NCI-H2081 (cell line): ENCODE measurements at places on chromosomes 7 and 10.

- no peak for DNase-seq
Measured at GRCh38 chr10:47339186-47339735, 8.9 kb upstream of the RBP3 start.

- no peak for DNase-seq
Measured at GRCh38 chr7:1639071-1639470, 31.0 kb upstream of the ELFN1 start.

DNA sequence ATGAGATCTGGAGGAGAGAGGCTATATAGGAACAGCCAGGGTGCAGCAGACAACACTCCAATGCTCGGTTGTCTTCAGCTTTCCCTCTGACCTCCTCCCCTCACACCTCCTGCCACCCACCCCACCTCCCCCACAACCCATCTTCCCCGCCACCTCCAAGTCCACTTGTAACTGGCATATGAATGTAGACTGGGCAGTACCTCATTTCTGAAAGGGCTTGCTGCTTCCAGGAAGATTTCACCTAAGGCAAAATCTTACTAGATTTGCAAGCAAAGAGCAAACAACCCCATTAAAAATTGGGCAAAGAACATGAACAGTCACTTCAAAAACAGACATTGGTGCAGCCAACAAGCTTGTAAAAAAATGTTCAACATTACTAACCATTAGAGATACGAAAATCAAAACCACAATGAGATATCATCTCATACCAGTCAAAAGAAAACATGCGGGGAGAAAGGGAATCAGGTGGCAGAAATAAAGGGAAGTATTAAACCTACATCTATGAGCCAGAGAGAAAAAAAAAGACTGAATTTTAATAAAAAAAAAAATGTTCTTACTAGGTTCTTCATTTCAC is 164.6 kb upstream of the C1GALT1 start:
- no peak for DNase-seq

DNA sequence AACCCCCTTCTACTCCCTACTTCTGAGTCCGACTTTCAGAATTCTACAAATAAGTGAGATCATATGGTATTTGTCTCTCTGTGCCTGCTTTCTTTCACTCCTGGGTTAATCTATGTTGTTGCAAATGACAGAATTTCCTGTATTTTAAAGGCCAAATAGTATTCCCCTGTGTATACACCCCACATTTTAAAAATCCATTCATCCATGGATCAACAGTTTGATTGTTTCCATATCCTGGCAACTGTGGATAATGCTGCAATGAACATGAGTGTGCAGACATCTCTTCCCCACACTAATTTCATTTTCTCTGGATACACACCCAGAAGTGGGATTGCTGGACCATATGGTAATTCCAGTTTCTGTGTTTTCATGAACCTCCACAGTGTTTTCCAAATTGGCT is 225.8 kb upstream of the TCERG1L start:
- DNase-seq = no peak

- no peak for DNase-seq
Measured at GRCh38 chr7:122046402-122046801, 97.6 kb downstream of the AASS start.

DNA sequence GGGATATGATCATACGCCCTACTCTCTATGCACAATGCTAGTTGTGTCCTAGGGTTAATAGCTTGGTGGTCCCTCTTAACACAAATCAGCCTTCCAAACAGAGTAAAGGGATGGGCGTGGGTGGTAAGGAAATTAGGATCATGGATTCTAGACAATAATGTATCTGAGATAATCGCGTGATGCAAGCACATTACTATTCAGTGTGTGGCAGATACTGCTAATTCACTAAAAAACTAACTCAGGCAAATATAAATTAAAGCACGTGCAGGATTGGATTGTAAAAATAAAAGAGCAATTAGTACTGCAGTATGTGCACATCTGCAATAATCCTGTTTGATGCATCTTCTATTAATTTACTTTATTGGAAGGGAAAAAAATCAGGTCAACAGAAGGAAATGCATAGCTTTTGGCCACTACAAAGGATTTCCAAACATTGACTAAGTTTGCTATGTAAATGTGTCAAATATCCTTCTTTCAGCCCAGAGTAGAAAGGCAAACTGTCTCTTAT is 22.0 kb downstream of the TWIST1 start:
- DNase-seq = no peak

DNA sequence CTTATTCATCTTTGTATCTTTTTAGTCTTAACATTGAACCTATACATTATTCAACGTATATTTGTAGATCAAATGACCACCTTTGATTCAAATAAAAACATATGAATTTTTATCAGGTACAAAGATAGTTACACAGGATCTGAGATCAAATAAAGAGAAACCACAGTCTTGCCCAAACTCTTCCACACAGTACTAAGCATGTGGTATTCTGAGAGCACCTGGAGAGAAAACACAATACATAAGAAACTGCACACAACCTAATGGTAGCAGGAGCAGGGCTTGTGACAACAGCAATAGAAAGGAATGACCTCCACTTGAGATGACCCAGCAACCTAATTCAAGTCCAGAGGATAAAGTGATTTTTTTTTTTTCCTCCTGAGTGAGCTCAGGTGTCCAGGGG is 6.5 kb upstream of the WASL start:
- no peak for DNase-seq

DNA sequence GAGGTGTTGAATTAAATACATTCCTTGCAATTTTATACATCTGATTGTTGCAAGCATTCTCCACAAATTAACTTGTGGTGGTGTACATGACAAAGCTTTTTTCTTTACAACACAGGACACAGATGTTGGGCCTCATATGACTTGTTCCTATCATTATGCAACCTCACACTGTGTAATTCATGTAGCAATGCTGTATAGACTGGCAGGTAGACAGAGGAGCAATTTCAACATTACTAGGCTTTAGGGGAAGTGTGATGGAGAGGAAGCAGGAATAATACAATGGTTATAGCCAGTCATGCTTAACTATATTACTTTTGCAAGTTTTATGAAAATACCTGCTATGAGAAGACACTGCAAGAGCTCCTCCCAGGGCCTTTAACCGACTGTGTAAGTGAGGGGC is 832.1 kb downstream of the CNTNAP2 start:
- DNase-seq = no peak
